Dorsolateral prefrontal cortex (tissue), 122 donors: ENCODE measurements at places on chromosomes 7 and 10. TPM values are rescaled to one million over a fixed set of nuclear protein-coding genes. Genes with fewer than 3 reads are reported as not detected.

- no peak for DNase-seq
These were observed 155.0 kb downstream of the RNF216 start for GRCh38 chr7:5626498-5626897.

DNA sequence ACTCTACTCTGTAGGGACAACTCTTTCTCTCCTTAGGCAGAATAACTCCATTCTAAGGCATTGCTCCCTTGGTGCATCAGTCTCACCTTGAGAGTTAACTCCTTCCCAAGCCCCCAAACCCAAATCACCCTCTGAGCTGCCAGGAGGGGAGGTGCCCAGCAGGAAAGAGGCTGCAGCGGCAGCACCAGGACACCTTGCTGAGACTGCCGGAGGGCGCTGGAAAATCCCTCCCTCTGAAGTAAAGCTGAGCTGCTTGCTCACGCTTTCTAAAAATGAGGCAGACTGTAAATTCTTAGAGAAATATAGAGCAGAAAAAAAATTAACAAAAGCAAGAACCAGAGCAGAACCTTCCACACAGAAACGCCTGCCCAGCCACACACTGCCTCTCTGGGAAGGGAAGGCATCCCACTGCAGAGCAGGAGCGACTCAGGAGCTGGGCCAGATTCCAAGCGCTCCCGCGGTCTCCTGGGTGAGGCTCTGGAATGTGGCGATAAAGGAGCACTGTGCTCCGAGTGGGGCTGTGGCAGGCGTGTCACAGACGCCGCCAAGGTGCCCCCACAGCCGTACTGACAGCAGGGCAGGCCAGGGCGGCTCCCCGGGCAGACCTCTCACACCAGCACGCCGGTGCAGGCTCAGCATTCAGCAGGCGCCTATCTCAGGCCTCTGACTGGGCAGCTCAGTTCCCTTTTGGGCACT is 202.1 kb downstream of the TNS3 start:
- DNase-seq: peak; percentile 75

- DNase-seq: no peak
These were observed 39.9 kb downstream of the AKR1D1 start for GRCh38 chr7:138116141-138116540.

DNA sequence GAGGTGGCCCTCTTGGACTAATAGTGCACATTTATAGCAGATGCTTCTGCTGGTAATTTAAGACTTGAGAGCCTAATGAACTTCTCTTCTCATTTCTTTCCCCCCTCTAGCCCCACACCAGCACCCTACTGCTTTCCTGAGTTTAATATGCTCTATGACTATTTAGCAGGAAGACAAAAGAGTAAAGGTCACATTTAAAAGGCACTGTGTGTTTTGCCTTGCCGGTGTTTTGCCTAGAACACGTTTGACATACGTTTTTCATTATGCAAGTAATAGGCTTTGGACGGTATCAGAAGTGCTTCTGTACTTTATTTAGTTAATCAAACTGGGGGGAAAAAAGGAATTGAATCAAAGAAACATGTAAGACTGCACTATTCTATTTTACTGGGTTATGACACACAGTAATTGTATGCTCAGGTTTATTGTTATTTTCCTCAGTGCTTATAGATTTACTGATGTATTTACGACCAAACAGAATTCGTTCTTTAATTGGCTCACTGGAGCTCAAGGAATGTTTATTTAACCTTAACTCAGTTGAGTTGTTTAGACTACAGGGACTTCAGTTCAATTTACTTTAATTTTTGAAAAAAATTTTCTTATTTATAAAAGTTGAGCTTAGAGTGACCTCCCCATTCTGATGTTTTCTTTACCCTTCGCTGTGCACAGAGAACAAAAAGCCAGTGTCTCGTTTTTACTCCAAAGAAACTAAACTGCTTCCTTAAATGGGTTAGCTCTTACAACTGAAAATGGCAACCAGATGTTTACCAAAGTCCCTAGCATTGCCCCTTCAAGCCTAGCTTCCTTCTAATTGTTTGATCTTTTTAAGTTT is 35.4 kb downstream of the CPED1 start:
- DNase-seq: no peak

Gene NEBL
- 160 TPM for total RNA-seq
